CMK (cell line): ENCODE measurements at places on chromosomes 2 and 18.

DNA sequence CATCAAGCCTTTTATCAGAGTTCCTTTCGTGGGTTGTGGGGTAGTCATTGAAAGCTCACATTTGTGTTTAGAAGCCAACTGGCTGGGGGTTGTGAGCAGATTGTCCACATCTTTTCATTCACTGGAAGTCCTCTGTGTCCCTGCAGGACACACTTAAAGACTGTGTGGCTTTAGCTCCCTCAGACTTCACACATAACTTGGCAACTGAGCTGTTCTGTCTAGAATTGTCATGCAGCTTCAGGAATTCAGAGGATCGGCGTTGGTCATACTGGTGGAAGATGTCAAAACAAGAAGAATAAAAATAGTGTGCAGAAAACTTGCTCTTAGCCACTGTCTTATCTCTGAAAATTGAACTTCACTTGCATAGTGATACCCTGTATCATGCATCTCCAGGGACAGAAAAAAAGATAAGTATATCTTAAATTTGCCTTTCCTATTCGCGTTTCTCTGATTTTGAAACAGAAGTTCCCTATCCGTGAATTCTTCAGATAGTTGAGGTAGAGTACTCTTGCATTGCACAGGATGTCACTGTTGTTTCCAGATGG, 49.6 kb downstream of the TRAPPC12 start:
- no peak for DNase-seq

DNA sequence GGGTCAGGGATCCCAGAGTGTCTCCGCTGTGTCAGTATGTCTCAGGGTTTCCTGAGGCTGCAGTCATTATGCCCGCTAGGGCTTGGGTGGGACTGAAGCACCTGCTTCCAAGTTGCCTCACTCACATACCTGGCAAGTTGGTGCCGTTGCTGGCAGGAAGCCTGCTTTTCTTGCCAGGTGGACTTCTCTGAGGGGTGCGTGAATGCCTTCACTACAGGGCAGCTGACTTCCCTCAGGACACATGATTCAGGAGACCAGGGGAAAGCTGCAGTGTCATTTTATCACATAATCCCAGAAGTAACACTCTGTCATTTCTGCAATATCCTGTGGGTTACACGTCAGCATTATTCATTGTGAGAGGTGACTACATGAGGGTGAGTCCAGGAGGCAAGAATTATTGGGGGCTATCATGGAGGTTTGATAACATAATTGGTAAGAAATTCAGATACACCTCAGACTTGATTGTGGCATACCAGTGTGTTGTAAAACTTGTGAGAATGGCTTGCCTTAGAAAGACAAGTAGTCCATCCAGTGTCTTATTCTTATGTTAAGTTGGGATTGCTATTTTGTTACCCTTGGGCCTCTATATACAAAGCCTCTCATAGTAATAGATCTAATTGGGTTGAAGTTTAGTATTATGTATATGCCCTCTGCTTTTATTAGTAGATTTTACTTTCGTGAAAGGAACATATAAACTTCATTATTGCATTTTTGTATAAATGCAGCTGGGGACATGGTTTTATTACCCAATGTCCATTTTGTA, 44.1 kb downstream of the NEDD4L start:
- DNase-seq = no peak

- DNase-seq = no peak
Observed at GRCh38 chr2:18525236-18525635, 35.2 kb downstream of the RDH14 start.

GRCh38 chr18:52343138-52343537, 3.1 kb downstream of the DCC start:
- DNase-seq = no peak

- DNase-seq = no peak
Observed at GRCh38 chr2:150769421-150769820, 282.0 kb upstream of the RND3 start.

DNA sequence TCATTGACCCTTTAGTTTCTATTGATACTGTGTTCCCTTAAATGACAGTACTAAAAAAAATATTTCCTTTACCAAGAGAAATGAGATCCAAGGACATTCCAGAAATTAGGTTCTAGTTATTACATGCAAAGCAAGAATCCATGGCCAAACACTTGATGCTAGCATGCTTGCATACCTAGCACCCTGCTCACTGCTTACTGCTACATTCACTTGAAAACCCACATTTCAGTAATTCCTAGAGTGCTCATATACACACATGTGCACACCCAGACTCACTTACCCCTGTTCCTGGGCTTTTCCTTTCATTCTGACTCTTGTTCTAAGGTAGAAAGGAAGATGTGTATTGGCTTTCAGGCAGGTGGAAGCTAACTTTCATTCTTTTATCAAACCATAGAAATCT, 395.9 kb downstream of the THSD7B start:
- DNase-seq = no peak

GRCh38 chr2:54058449-54058848, 57.0 kb upstream of the ACYP2 start:
- no peak for DNase-seq
